ENCODE measurements at places on chromosomes 1 and 21.

GRCh38 chr1:246632281-246633168 is 66.3 kb downstream of the CNST start:
- DNase-seq: no peak

DNA sequence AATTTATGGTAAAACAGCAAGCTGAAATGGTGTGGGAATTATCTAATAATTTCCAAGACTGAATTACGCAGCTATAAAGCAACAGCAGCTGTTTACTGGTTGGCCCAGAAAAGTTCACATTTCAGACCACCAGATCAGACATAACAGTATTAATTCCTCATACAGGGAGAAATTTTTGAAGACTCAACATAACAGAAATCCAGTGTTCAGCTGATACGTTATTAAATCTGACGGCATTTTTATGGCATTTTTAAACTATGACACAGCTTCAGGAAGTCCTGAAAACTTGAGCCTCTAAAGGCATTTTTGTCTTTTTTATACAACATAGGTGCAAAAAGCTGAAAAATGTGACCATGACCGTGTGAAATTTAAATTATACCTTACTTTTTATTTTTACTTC is 91.2 kb downstream of the APP start:
- no peak for DNase-seq

DNA sequence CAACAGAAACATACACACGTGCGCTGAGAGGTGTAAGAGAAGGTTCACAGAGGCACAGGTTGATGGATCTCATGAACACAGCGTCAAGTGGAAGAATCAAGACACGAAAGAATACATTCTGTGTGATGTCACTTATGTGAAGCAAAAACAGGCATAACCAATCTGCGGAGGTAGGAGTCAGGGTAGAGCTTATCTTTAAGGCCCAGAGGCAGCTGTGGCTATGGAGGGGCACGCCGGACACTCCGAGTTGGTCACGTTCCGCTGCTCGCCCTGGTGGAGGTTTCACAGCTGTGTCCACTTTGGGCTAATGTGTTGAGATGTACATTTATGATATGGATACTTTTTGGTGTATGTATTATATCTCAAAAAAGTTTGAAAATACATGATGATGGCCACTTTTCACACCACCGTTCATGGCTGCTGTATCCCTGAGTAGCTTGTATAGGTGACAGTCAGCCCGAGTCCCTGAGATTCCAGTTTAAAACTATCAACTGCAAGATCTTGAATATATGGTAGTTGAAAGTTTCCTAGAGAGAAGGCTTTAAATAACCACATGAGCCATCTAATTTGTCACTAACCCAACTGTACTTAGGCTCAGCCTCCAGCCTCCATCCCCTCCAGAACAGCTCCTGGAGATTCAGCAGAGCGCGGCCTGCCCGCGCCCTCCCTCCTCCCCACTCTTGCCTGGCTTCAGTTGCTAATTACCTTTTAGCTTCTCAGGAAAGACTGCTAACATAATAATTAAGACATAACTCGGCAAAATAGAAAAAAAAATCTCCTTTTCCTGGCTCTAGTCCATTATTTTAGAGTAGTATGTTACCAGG is 6.7 kb upstream of the ADARB1 start:
- DNase-seq: no peak

DNA sequence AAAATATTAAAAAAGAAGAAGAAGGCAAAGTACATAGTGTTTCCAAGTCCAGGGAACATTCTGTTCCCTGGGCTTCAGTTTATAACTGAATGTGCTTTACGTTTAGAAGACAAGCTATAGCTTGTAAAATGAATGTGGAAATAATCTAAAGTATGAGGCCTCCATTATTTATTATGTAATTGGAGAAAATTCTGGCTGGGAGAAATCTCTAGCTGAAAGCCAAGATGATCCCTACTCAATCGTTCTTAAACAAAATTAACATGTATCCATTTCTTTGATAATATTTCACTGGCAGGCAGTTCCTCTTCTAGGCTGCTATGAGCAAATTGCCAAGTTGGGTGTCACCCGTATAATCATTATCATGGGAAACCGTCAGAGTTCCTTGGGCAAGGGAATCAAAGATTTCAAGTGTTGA is 52.2 kb upstream of the ETS2 start:
- DNase-seq: no peak

DNA sequence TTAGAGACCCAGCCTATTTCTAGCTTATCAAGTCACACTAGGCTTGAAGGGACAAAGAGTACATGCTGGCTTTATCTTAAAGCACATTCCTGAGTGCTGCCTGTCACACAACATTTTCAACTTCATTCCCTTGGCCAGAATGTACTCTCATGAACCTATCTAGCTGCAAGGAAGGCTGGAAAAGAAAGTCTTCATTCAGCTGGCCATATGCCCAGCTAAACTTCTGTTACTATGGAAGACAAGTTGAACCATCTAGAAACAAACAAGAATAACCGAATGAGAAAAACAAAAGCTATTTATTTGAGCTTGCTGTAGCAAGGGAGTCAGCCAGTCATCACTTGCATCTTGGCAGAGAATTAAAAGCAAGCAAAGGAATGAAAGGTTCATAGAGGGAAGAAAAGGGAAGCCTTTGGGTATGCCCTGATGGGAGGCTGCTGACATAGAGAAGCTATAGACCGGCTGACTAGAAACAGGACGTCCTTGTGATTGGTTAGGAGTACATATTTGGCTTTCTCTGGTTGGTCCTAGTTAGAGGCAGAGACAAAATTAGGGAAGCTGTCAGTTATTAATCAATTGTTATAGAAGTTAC is 108.4 kb downstream of the NEK7 start:
- no peak for DNase-seq

DNA sequence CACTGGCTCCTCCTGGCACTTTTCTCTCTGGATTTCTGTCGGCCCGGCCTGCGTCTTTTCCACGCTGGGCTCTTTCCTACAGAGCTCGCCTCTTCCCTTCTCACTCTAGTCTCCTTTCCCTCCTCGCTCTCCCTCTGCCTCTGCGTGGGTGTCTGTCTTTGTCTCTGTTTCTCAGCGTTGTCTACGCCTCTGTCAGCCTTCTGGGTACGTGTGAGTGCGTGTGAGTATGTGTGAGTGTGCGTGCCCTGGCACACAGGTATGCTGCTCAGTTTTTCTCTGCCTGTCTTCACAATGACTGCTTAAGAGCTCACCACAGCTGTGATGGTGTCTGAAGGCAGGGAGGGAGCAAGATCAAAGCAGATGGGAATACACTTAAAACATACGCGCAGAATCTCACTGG is 77.7 kb downstream of the KIRREL1 start:
- no peak for DNase-seq

DNA sequence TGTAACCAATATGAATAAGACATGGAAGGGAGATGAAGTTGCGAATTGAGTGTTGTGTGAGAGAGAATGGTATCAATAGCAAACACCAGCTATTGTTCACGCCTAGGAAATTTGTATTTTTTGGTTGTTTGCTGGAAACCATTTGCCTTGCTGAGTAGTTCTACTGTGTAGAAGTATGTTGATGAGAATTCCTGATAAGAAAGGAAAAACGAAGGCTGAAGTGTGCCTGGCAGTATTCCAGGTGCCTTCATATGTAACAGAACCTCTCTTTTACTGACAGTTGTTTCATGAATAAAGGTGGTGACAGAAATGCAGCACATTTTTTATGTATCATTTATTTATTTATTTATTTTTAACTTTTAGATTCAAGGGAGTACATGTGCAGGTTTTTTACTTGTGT is 79.5 kb downstream of the SDCCAG8 start:
- DNase-seq: no peak

GRCh38 chr1:117067533-117068370 is 7.6 kb downstream of the TTF2 start:
- peak; percentile 20 for DNase-seq

- no peak for DNase-seq
Observed at GRCh38 chr1:180530501-180530900, 28.1 kb upstream of the ACBD6 start.

- peak; percentile 55 for DNase-seq
Observed at GRCh38 chr1:180533266-180533987, 25.3 kb upstream of the OVAAL start.

DNA sequence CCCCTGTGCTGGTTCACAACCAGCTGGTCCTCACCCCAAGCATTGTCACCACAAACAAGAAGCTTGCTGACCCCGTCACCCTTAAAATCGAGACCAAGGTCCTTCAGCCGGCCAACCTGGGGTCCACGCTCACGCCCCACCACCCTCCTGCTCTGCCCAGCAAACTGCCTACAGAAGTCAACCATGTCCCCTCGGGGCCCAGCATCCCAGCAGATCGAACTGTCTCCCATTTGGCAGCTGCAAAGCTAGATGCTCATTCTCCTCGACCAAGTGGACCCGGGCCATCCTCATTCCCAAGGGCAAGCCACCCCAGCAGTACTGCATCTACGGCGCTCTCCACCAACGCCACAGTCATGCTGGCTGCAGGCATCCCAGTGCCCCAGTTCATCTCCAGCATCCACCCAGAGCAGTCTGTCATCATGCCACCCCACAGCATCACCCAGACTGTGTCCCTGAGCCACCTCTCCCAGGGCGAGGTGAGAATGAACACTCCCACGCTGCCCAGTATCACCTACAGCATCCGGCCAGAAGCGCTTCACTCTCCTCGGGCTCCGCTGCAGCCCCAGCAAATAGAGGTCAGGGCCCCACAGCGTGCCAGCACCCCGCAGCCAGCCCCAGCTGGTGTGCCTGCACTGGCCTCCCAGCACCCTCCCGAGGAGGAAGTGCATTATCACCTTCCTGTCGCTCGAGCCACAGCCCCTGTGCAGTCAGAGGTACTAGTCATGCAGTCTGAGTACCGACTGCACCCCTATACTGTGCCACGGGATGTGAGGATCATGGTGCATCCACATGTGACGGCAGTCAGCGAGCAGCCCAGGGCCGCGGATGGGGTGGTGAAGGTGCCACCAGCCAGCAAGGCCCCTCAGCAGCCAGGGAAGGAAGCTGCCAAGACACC is 40.6 kb downstream of the ZBTB17 start:
- DNase-seq: no peak

DNA sequence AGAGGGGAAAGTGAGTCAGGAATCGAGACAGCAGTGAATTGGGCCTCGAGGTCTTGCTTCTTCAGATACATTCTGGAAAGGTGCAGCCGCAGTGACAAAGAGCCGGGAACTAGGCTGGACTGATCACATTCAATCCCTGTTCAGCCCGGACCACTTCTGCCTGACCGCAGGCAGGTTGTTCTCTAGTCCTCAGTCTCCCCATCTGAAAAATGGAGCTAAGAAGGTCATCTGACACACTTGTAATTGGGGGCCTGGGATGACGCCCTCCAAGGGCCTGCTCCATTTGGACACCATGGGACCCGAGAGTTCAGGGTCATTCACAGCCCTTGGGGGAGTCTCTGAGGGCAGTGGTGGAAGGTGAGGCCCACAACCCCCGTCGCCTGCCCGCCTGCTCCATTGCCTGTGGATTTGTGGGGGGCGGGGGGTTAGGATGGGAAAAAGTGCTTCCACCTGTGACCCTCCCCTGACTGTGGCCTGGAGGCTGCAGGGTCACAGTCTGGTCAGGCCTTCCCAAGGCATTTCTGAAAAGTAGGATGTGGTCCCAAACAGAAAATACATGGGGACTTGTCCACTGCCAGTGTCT is 87.9 kb upstream of the CSF3R start:
- no peak for DNase-seq

DNA sequence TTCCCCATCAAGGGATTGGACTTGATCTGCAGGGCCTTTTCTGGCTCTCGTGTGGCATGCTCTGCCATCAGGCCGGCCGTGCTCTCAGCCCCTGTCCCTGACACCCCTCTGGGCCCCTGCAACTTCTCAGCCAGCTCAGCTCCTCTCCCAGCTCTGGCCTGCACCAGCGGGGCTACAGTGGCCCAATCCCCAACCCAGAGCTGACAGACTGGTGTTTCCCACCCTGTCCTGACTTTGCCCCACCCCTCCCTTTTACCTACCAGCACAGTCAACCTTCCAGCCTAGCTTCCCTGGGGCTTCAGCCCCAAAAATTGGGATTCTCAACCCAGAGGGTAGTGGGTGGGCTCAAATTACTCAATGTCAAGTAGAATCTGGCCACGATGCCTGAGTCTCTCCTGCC is 149.3 kb downstream of the SYF2 start:
- DNase-seq: no peak

GRCh38 chr1:220696863-220697231 is 6.7 kb downstream of the C1orf115 start:
- DNase-seq: no peak

Data from activated CD4-positive, alpha-beta T cell treated with anti-CD3 and anti-CD28 coated beads, Interleukin-2, amount 50 U/mL, for 1 hour (primary cell).